RWPE1 (cell line): ENCODE measurements at places on chromosomes 11 and 22.

GRCh38 chr11:60982184-60982583 lies 10.7 kb downstream of the CD6 start:
- no peak for DNase-seq

DNA sequence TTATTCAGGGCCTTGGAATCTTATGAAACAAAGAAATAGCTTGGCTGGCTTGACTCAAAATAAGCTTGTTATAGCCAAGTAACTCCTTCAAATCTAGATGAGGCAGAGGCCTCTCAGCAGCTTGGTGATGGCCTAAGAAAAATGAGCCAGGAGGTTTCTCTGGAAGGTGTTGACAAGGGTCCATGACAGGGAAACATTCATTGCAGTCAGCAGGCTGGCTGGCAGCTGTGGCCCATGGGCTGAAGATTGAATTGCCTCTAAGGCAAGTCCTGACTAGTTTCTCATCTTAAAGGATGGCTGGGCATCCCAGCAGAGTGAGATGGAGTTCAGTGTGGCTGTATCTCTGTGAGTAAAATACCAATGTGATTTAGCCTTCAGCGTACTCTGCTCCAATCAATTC lies 441.0 kb downstream of the NELL1 start:
- no peak for DNase-seq

DNA sequence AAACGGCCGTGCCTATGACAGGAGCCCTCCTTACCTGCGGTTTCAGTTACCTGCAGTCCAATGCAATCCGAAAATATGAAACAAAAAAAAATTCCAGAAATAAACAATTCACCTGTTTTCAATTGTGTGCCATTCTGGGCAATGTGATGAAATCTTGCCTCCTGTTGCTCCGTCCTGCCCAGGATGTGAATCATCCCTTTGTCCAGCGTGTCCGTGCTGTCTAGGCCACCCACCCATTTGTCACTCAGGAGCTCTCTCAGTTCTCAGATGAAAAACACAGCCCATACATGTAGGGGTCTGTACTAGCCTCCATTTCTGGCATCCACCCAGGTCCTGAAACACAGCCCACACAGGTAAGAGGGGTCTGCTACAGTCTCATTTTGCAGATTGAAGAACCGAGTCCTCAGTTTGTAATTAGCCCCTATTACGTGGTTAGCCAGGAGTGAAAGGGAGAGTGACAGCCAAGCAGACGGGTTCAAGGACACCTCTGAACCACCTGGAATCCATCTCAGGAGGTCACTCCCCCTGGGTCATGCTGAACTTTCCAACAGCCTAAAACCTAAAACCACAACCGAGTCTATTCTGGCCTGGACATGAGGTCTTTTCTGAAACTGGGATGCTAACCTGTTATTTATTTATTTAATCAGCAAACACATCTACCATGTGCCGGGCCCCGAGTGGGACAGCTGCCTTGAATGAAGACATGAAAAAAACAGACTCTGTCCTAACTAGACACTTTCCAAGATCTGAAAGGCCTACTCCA lies 317.2 kb downstream of the SHANK2 start:
- peak; percentile 41 for DNase-seq

GRCh38 chr11:103935219-103935618 lies 101.2 kb upstream of the DDI1 start:
- DNase-seq, result no peak

DNA sequence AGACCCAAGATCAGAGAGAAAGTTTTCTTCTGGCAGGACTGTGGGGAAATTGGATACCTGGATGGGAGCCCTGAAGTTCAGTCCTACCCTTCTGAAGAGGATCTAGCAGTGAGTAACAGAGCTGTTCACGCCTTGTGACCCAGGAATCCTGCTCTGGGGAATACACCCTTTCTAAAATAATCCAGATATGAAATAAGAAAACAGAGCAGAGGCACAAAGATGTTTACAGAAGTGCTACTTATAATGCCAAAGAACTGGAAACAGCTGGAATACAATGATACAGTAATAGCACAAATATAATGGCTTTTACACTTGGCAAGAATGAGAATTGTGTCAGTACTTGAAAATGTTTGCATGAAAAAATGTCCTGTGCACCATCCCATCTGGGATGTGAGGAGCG lies 304.0 kb upstream of the NARS2 start:
- DNase-seq, result no peak

- no peak for DNase-seq
Observed at GRCh38 chr11:61955422-61956135, 5.4 kb downstream of the BEST1 start.

DNA sequence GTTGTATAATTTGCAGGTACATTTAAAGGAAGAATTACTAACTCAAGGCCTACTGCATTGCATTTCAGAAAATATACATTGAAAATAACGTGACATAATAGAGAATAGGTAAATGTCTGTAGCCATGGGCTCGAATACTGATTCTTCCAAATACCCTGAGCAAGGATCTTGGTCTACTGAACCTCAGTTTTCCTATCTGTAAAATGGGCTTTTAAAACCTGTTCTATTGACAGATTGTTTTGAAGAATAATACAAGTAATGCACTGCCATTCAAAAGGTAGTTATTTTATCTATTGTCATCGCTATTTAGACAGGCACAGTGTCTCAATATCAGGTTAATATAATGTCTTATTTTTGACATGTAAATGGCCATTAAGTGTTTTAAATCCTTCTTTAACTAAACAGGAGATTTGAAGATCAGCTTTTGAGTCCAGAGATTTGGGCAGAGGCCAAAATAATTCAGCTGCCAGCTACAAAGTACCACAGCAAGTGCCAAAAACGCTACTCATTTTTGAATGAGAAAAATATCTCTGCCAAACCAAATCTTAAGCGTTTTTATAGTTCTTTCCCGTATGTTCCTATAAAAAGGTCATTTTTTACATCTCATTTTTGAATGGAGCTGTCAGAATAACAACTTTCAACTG lies 56.7 kb downstream of the CTSC start:
- no peak for DNase-seq
